Central memory CD4-positive, alpha-beta T cell (primary cell): ENCODE measurements at places on chromosomes 12 and 14.

GRCh38 chr14:103109535-103110441, 13.5 kb upstream of the TNFAIP2 start:
- no peak for DNase-seq

- no peak for DNase-seq
Observed at GRCh38 chr12:118689793-118690192, 291.5 kb upstream of the SRRM4 start.

DNA sequence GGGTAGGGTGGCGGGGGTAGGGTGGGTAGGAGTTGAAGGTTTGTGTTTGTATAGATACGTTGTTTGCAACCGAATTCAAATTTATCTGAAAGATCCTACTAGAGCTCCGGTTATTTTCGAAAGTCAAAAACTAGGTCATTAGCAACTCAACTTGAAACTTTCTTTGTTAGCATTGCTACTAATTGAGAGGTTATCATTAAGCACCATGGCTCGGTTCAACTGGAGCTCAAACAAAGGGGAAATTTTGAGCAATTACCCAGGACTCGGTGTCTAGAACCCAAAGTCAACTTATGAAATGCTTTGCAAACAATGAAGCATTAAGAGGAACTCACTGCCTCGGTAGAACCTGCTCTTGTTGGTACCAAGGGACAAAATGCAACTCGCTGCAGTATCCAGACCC, 207.7 kb downstream of the BCAT1 start:
- no peak for DNase-seq

- DNase-seq, result no peak
Observed at GRCh38 chr12:67523538-67523937, 125.0 kb upstream of the DYRK2 start.

DNA sequence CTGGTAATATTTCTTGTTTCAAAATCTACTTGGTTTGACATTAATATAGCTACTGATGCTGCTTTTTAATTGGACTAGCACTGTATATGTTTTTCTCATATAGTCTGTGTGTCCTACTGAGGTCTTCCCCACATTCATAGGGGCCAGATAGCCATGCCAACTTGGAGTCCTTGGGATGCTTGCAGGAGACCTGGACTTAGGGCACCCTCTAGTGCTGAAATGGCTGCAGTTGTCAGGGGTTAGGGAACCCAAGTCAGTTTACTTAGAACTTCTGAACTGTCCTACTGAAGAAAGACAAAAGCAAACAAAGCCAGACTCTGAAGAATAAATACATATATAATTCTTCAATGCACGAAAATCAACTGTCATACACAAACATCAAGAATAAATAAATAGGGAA, 279.9 kb upstream of the SYT1 start:
- DNase-seq, result no peak

GRCh38 chr12:112942572-112942971, 4.3 kb downstream of the OAS3 start:
- DNase-seq, result no peak
